T1000 (cell line): ENCODE measurements at places on chromosomes 3 and 15.
A peak's percentile ranks its signal among the peaks of the same experiment; 100 is the strongest.

- DNase-seq = no peak
Observed at GRCh38 chr3:166123088-166123487, 285.9 kb upstream of the BCHE start.

GRCh38 chr3:138434875-138435772 lies 708 bp downstream of the ESYT3 start:
- no peak for DNase-seq

DNA sequence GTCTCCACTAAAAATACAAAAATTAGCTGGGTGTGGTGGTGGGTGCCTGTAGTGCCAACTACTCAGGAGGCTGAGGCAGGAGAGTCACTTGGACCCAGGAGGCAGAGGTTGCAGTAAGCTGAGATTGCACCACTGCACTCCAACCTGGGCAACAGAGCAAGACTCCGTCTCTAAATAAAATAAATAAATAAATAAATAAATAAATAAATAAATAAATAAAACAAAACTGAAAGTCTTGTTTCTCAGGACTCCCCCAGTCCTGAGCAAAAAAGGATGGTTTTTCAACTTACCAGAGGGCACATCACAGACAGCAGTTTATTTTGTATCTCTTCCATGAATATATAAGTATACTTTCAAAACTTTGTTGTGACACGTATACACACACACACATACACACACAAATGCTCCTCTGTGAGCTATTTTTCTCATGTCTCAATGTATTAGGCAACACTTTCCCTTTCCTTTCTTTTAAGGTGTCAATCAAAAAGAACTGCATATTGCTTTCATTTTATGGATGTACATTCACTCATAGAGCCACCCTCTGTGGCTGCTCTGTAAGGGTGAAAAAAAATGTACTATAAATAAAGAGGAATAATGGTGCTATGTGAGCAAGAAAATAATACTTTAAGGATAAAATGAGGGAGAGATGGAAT lies 54.8 kb upstream of the MITF start:
- DNase-seq = no peak

- no peak for DNase-seq
Observed at GRCh38 chr3:183100376-183100775, 1.1 kb upstream of the MCCC1 start.

GRCh38 chr15:26372706-26373105 lies 400.2 kb downstream of the GABRB3 start:
- no peak for DNase-seq

GRCh38 chr3:124033360-124034015 lies 41.6 kb upstream of the ROPN1 start:
- no peak for DNase-seq

GRCh38 chr15:90671216-90671615 lies 45.9 kb upstream of the BLM start:
- DNase-seq = no peak

DNA sequence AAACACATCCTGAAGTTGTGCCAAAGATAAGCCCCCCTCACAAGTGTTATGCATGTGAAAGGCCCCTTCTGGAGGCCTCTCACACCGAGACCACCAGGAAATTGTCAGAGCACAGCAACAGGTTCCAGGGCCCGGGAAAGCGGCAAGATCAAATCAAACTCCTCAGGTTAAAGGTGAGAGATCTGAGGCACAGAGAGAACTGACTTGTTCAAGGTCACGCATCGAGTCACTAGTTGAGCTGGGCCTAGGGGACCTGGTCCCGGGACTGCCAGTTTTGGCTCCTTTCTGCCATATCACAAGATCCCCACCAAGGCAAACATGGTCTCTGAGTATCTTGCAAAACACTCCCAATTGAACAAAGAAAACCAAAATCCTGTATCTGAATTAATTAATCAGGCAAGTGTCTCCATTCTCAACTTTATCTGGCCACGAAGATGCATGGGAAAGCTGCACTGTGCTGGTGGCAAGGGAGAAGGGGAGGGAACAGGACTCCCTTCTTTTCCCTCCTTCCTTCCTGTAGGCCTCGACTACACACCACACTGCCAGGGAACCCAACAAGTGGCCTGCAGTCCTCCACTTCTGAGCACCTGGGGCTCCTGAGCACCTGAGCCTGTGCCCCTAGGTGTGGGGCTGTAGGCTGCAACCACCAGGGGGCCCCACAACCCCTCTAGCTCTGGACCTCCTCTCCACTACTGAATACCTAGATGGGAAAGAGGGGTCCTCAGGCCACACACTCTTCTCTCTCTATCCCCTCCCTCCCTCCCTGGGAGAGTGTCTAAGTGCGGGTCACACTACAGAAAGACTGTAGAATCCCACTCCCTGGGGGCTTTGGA lies 37.3 kb downstream of the ANP32A start:
- no peak for DNase-seq

DNA sequence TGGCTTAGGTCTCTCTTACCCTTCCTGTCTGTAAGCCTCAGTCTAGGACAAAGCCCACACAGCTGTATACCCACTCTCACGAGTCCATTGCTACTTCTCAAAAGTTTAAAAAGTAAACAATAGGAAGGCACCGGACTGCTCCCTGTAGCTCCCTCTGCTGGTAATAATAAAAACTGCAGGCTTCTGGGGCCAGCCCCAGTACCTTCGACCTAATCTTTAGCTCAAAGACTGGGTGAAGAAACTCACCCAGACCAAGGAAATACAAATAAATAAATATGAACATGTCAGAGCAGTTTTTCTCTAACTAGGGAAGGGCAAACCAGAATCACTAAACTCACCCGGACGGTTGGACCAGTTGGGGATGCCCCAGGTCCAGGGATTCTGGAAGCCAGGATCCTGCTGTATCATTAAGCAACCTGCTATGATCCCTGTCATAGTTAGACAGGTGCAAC lies 5.0 kb downstream of the FAM219B start:
- DNase-seq = peak; percentile 13

- no peak for DNase-seq
Observed at GRCh38 chr3:31244929-31245817, 287.6 kb upstream of the STT3B start.

- DNase-seq = no peak
Observed at GRCh38 chr15:84603630-84604379, 3.0 kb downstream of the ZSCAN2 start.

DNA sequence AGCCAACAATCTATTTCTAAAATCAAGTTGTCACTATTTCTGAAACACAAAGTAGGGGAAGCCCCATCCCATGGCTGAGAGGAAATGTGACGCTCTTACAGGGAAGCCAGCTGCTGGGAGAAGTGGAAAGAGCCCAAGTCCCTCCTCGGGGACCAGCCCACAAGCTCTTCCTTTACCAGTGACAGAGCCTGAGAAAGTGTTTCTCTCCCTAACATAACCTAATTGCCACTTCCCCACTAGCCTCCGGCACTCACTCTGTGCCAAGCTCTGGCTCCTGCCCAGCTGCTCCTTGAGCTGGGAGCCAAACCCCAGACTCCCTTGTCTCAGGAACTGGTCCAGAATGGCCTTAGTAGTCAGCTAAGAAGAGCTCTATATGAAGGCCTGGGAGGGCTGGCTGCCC lies 42.9 kb downstream of the TNFAIP8L3 start:
- no peak for DNase-seq

GRCh38 chr15:85618956-85619491 lies 175.7 kb downstream of the KLHL25 start:
- DNase-seq = peak; percentile 36

- no peak for DNase-seq
Observed at GRCh38 chr15:52462806-52463360, 65.8 kb downstream of the MYO5A start.

DNA sequence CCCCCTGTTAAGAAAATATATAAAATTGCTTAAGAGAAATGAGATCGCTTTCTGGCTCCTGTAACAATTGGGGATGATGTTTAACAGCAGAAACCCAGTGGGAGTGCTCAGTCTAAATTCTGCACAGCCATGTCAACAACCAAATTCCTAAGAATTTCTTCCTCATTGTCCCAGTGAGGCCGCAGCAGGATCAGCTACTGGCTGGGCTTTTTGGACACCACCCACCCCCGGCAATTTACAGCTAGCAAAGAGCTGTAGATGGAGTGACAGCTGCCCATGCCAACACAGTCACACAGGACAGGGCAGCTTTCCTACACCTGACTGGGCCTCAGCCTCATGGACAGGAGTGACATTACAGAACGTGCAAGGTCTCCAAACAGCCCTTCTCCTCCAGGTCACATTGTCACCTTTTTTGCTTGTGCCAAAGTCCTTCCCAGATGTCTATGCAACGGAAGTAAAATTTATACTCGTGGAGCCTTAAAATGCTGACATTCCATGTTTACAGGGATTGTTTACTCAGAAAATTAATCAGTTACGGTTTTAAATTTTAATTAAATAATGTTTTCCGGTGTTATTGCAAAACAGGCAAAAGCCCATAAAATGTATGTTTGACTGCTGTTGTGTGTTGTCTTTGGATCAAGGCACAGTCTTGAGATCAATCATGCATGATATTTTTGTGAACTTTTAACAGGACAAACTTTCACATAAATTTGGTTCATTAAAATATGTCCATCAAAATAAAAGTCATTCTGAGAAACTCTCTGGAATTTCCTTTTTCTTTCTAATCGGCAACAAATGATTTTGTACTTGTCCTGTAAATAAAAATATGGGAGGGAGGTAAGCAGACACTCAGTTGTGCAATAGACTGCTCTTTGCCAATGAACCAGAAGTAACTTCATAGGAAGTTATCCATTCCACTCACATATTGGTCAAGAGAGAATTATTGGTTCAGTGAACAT lies 943.2 kb downstream of the MCTP2 start:
- no peak for DNase-seq

DNA sequence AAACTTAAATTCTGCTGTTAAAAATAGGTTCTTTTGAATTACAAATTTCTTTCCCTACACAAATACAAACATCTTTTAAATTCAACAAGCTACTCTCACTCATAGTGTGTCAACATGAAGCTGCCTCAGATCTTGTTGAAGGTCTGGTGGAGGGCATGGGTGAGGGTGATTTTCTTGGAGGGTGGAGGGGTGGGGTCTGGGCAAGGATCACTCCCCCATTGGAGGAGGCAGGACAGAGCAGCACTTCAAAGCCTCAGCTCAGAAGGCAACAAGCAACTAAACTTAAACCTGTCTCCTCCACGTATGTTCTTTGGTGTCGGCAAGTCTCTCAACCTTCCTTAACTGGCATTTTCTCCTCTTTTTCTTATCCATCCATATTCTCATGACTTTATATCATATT lies 730.9 kb downstream of the NR2F2 start:
- DNase-seq = no peak

GRCh38 chr15:44716983-44717602 lies 5.8 kb downstream of the B2M start:
- no peak for DNase-seq

DNA sequence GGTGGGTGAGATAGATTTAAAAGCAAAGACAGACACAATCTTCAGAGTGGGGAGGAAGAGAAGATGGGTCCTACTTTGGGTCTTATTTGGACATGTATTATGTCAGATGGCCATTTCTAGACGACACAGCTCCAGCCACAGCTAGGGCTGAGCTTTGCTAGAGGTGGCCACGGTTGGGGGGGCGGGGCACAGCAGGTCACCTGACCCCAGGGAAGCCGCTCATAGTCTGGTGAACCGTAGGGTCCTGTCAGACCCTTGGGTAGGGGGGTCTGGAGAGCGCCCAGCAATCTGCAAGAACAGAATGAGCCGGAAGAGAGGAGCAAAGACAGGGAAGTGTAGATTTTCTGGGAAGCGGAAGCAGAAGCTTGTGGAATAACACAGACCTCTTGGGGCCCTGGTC lies 6.6 kb downstream of the EPB42 start:
- DNase-seq = no peak

GRCh38 chr3:138314751-138315150 lies 14.9 kb downstream of the NME9 start:
- no peak for DNase-seq

DNA sequence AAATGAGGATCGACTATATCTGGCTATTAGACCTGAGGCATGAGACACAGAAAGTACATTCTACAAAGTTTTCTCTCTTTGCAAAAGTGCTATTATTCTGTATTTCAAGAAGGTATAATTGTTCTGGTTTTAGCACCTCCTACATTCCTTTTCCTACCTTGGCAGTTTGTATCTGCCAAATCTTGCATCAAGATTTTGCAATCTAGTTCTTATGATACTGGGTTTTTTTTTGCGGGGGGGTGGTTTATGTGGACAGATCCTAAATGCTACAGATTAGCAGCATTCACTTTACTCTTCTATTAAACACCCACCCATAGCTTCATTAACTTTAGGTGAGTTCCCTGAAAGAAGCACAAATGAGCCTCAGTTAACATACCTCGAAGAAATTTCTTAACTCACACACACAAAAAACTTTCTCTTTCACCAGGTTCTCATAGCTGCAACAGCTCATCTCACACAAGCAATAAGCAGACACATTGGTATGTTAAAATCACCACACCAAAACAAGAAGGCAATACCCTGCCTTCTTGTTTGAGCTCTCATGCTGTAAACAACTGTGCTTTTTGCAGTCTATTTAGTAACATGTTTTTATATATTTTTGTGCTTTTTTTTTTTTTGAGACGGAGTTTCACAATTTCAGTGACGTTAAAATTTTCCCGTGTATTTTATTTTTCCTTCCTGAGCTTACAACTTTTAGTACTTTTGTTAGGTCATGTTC lies 73.0 kb upstream of the VGLL4 start:
- no peak for DNase-seq

DNA sequence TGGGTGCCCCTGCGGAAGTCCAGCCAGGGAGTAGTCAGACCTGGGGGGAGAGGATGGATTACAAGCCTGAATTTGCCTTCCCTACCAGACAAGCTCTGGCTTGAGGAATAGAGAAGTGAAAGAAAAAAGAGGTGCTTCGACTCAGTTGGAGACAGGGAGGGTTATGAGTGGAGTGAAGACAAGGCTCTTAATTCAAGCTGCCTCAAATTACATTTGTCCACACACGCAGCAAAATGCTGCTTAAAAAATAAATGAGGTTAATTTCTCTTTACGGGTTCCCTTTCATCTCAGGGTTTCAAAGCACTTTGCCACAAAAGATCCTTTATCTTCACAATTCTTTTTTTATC lies 49.0 kb upstream of the SLC4A7 start:
- DNase-seq = no peak

GRCh38 chr3:110267304-110267845 lies 804.2 kb upstream of the NECTIN3 start:
- DNase-seq = no peak

DNA sequence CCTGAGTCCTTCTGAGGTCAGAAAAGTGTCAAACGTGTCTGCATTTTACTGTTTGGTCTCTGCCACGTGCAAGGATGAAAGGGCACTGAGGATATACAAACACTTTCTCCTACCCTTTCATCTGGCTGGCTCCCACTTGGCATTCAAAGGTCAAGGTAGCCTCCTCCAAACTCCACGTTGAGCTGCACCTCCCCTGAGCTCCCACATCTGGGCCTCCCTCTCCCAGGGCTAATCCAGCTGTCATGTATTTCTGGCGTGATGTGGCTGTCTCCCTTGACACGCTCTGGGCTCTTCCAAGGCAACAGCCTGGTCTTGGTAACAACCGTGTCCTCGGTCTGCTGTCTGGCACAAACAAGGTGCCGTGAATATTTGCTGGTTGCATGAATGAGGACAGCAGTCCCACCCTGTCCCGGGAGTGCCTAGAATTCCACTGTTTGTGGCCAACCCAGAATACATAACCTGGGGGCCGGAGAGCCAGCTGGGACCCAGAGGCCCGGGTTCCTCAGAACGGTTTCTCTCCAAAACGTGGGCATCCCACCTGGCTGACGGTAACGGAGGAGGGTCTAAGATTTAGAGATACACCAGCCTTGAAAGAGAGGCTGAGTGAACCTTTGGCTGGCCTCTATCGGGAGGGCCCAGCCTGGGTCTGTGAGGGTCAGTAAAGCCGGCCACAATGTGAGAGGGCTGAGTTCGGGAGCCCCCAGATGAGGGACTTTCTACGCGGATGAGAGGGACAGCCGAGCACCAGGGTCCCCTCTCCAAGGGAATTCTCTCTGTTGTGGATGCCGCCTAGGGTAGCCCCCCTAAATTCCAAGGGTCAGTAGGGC lies 767 bp downstream of the GLT8D1 start:
- no peak for DNase-seq
